HepG2 (cell line): ENCODE measurements at places on chromosomes 2 and 18.

DNA sequence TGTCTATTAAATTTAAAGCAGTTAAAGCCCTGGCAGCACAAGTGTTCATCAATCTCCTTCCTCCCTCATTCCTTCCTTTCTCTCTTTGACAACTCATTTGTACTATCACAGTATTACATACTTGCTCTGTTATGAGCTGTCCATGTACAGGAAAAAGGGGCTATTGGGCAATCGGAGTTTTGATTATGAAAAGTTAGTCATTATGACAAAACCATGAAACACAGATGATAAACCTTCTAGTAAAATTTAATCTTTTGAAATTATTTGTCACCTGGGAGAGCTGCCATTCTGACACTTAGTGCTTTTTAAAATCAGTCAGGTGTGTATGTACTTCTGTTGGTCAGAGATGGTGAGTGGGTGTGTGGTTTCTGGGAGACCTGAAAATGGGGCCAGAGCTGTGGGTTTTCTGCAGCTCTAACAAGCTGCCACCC lies 39.4 kb downstream of the MAP4K4 start:
- H3K36me3 ChIP-seq: 0 out of 2 replicates have a peak, but pooled peaks cover 2% of the 10 kb centered on the region
- peaks cover 100% of the 10 kb centered on the region for H3K4me1 ChIP-seq
- H3K4me3 ChIP-seq: no peak overlapping the region
- no peak for DNase-seq
- no peak overlapping the region for H3K27ac ChIP-seq
- no peaks in the 10 kb centered on the region for H3K27me3 ChIP-seq

GRCh38 chr2:149006883-149007543 lies 31.5 kb upstream of the LYPD6B start:
- H3K4me1 ChIP-seq: no peaks in the 10 kb centered on the region
- H3K27ac ChIP-seq: no peak overlapping the region
- peaks cover 48% of the 10 kb centered on the region; the same call in 2 of the 3 replicates for H3K27me3 ChIP-seq

- H3K4me3 ChIP-seq: no peak overlapping the region
- no peaks in the 10 kb centered on the region for H3K36me3 ChIP-seq
- no peak for DNase-seq
Observed at GRCh38 chr2:206531996-206532543, 88.7 kb downstream of the ADAM23 start.

DNA sequence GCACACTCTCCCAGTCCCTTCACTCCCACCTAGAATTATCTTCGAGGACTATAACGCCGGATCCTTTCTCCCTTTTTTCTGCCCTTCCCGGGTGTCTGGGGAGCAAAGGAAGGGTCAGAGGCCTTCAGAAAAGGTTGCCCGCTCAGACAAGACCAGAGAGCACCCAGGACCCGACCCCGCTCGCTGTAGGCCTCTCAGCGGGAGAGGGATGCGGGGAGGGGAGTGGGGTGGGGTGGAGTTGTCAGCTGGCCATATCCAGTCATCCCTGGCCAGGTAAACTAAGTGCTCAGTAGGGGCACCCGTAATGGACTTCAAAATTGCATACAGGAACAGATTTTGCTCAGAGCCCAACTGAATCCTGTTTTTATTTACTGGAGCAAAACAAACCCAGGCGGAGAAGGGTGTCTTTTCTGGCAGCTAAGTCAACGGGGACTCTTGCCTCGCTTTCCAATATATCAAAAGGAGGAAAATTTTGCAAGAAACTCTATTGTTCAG lies 65.0 kb downstream of the NOL4 start:
- no peak overlapping the region for H3K4me3 ChIP-seq
- no peaks in the 10 kb centered on the region for H3K36me3 ChIP-seq

DNA sequence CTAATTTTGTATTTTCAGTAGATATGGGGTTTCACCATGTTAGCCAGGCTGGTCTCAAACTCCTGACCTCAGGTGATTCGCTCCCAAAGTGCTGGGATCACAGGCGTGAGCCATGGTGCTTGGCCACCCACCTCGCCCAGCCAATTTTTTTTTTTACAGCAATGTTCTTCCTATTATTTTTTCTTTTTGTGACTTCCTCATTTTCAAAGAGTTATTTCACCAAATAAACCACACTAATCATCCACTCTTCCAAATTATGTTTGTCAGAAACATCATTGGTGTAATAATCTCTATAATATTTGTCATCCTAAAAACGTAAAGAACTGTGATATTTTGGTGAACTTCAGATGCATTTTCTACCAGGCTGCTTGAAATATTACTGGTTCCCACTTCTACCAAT lies 16.3 kb upstream of the PDCL3 start:
- no peak for DNase-seq
- H3K36me3 ChIP-seq: no peaks in the 10 kb centered on the region
- H3K27me3 ChIP-seq: peaks cover 8% of the 10 kb centered on the region; the same call in 1 of the 3 replicates
- H3K27ac ChIP-seq: no peak overlapping the region

DNA sequence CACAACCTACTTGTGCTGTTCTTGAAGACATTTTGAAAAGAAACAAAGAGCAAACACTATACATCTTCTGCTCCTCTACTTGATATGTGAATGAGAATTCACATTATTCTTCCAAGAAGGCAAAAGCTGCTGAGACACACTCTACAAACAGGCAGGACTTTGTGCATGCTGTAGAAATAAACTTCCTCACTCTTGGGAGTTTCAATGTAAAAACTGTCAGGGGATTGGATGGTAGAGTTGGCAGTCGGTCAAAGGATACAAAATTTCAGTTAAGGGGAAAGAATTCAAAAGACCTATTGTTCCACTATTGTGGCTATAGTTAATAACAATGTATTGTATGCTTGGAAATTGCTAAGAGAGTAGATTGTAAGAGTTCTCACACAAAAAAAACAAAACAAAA lies 196.3 kb downstream of the MC4R start:
- H3K27ac ChIP-seq: no peak overlapping the region
- no peak for DNase-seq
- no peak overlapping the region for H3K4me3 ChIP-seq
- no peaks in the 10 kb centered on the region for H3K27me3 ChIP-seq

GRCh38 chr2:108823286-108823685 lies 36.7 kb downstream of the CCDC138 start:
- no peak overlapping the region for H3K27ac ChIP-seq
- no peaks in the 10 kb centered on the region for H3K27me3 ChIP-seq
- peak; percentile 56 for DNase-seq
- peaks cover 29% of the 10 kb centered on the region for H3K36me3 ChIP-seq
- peaks cover 12% of the 10 kb centered on the region for H3K4me1 ChIP-seq
- no peak overlapping the region for H3K4me3 ChIP-seq

DNA sequence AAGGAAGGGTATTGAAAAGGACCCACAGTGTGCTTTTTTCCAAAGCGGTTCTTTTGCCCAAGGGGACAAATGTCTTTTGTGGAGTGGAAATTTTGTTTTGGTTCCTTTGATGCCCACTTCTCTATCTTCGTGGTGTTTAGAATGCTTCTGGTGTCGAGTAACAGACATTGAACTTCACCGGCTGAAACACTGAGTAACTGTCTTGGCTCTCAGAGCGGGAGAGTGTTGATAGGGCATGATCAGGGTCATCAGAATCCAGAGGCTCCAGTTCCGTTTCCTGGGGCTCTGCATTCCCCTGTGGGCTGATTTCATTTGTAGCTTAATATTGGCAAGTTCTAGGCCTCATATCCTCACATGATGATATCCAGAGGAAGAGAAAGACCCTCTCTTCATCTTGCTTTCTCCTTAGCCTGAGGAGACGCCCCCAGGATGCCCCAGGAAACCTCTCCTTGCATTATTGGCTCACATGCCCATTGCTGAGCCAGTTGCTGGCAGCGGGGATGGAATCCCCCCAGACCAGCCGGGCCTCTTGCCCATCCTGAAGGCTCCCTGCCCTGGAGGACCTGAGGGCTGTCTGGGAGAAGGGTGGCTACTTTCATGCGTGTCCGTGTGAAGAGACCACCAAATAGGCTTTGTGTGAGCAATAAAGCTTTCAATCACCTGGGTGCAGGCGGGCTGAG lies 27.9 kb upstream of the AGFG1 start:
- H3K27ac ChIP-seq: no peak overlapping the region
- H3K4me1 ChIP-seq: peaks cover 26% of the 10 kb centered on the region
- no peaks in the 10 kb centered on the region for H3K36me3 ChIP-seq
- no peak overlapping the region for H3K4me3 ChIP-seq
- no peaks in the 10 kb centered on the region for H3K27me3 ChIP-seq

DNA sequence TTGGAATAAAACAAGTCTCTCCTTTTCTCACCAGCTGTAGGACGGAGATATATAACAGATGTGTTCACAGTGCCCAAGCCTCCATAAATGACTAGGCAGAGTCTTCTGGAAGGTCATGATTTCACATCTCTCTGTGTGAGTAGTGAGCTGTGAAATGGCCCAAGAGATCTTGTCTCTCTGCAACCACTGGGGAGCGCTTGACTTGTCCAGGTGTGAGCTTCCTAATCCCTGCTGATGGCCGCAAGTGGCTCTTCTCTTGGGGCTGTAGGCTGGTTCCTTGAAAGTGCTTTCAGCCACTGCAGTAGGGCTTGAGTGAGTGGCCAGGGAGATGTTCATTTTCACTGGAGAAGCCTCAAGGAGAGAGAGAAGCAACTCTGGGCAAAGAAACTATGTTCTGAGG lies 38.1 kb upstream of the OTOS start:
- H3K36me3 ChIP-seq: no peaks in the 10 kb centered on the region
- no peak overlapping the region for H3K27ac ChIP-seq
- no peak overlapping the region for H3K4me3 ChIP-seq
- DNase-seq: no peak

- H3K27ac ChIP-seq: no peak overlapping the region
- H3K4me3 ChIP-seq: no peak overlapping the region
- peaks cover 7% of the 10 kb centered on the region for H3K36me3 ChIP-seq
- peaks cover 32% of the 10 kb centered on the region for H3K4me1 ChIP-seq
- no peak for DNase-seq
Observed at GRCh38 chr2:112062894-112063293, 7.8 kb downstream of the TMEM87B start.

DNA sequence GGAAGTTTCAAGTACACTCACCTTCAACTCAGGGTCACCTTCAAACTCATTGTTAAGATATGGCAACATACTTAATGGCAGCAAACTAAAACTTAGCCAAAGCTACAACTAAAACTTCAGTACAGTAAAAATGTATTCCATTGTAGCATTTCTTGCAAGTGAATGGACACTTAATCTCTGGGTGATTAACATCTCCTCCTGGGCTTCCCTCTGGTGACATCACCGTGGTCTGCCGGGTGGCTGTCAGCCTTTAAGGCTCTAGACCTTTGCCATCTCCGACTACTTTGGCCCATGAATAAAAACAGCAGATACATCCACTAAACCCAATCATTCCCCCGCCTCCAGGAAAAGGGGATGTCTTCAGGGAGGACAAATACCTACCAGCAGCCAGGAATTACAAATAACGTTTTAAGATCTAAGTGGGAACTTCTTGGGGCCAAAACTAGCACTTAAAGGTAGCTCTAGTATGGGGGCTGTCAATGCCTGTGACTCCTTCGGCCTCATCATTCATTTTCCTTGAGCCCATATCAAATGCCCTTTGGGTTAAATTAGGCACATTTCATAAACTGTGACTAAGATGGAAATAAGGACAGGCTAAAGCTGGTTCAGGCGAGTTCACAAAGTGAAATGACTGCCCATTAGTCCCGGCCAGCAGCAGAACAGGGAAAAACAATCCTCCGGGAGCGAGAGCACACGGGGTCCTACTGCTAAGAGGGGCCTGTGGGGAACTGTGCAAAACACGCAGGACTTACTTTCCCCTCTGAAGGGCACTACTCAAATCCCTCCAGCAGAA lies 1.1 kb downstream of the TFCP2L1 start:
- no peak for DNase-seq
- H3K36me3 ChIP-seq: no peaks in the 10 kb centered on the region
- H3K27ac ChIP-seq: no peak overlapping the region

- H3K36me3 ChIP-seq: no peaks in the 10 kb centered on the region
- no peak for DNase-seq
- H3K4me1 ChIP-seq: no peaks in the 10 kb centered on the region
- no peaks in the 10 kb centered on the region for H3K27me3 ChIP-seq
- H3K4me3 ChIP-seq: no peak overlapping the region
Observed at GRCh38 chr2:44388877-44389276, 27.1 kb downstream of the CAMKMT start.

DNA sequence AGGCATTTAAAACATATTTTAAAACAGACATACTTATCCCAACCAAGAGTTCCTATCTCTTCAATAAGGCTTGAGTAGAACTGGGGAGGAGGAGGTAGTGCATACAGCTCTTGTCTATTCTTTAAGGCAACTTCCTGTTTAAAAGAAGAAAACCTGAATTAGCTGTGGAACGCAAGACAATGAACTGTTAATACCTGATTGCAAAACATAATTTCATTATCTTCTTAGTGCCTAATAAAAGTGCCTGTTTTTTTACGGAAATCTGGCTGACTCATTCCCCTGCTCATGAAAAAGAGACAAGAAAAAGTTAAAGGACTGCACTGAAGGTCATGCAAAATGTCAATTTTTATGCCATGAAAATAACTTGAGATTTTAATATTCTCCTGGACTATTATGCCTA lies 19.2 kb downstream of the FANCL start:
- no peak overlapping the region for H3K4me3 ChIP-seq
- H3K27me3 ChIP-seq: no peaks in the 10 kb centered on the region
- peaks cover under 1% of the 10 kb centered on the region for H3K36me3 ChIP-seq
- DNase-seq: no peak
- H3K4me1 ChIP-seq: no peaks in the 10 kb centered on the region
- H3K27ac ChIP-seq: no peak overlapping the region
